Neural progenitor cell (in vitro differentiated cells): ENCODE measurements at places on chromosomes 12 and 14. TPM values are rescaled to one million over a fixed set of nuclear protein-coding genes. Genes with fewer than 3 reads are reported as not detected.
A peak's percentile ranks its signal among the peaks of the same experiment; 100 is the strongest.

LLPH gene
- total RNA-seq: 6.0 and 19.9 TPM in 2 replicates

- DNase-seq: no peak
Measured at GRCh38 chr12:131574395-131574771, 136.5 kb upstream of the SFSWAP start.

DNA sequence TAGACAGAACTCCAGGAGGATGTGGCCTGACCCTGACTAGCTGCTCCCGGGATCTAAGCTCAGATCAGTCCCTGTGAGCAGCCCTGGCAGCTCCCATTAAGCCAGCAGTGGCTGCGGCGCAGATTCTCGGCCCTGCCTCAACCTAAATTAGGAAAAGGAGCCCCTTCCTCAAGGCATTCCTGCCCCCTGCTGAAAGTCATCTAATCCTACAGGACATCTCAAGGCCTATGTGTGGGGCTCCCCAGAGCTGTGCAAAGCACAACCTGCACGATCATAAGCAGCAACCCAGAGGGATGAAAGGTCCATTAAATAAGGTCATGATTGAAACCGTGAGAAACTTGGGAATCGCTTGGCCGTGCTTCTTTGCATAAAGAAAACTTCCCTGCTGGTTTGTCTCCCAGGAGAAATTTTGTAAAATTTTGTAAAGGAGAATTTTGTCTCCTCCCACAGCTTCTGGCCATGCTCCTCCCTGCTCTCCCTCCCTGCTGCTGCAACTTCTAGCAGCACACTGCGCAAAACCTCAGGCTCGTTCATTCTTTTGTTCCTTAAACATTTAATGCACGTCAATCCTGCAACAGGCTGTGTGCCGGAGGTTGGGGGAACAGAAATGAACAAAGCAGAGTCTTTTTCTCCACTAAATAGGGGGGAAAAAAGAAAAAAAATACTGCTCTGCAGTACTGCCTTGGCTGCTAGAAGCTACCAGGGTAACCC, 96.6 kb upstream of the SLC35F4 start:
- DNase-seq: peak; percentile 94

SLCO1B3 gene
- total RNA-seq: not detected in 2 replicates

- DNase-seq: no peak
Measured at GRCh38 chr12:106025129-106025528, 113.6 kb downstream of the NUAK1 start.

CCDC175 gene
- 0.24 and 0.31 TPM in 2 replicates for total RNA-seq

DNA sequence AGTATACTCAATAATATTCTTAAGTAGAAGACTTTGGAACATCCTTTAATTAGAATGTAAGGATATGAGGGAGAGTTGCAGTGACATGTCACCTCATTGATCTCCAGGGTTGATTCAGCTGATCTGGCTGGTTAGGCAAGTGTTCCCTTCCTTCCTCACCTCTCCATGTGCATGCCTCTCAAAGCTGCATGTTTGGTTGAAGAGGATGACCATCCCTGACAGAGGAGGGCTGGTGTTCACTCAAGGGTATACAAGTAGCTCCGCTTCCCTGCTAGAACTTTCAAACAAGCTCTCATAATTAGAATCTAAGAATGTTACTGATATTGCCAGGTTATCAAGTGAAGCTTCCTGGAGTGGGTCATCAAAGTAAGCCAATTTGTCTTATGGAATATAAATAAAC, 341.1 kb upstream of the FLRT2 start:
- DNase-seq: no peak

RNASE13 gene
- total RNA-seq: 0.12 TPM in 1 of 2 replicates, not detected in the other

DNA sequence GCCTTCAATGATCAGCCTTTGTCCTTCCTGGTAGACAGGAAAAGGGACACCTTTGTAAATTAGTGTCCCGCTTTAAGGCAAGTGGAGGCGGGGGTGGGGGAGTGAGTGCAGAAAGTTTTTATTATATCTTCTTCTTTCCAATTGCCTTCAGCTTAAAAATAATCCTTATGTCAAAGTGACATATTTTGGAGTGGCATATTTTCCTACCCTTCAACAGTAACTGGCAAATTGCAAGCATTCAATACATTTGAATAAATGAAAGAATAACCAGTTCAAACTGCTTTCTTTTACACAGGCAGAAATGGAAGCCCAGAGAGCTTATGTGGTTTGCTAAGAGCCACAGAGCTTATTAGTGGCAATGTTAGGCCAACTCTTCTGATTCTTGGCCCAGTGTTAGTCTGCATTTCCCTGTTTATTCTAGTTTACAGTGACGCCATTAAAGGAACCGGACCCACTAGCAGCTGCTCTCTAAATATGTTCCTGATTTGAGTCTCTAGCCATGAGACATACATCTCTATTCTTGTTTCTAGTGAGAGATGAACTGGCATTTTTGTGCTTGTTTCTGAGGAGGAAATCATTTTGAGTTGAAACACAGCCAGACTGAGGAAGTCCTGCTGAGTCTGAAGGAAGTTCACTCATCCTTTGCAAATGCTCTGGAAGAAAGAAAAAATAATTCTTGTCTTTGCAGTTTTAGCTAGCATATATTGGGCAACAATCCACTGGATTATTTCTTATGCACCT, 468.7 kb downstream of the NOVA1 start:
- no peak for DNase-seq

DNA sequence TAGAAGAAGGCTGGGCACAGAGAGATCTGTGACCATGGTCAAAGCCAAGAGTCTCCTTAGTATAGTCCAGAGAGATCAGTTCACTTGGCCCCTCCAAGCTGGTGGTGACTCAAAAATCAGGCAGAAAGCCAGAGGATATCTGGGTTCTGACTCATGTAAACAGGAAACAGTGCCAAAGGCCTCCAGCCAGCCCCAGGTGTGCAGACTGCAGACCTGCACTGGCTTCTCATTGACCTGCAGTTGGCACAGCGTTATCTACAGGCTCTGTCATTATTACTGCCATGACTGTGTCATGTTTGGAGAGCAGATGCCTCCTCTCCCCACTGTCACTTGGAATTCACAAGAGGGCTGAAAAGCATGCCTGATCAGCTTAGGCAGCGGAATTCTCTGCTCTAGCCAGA, 295.7 kb upstream of the PRKD1 start:
- DNase-seq: no peak

DNA sequence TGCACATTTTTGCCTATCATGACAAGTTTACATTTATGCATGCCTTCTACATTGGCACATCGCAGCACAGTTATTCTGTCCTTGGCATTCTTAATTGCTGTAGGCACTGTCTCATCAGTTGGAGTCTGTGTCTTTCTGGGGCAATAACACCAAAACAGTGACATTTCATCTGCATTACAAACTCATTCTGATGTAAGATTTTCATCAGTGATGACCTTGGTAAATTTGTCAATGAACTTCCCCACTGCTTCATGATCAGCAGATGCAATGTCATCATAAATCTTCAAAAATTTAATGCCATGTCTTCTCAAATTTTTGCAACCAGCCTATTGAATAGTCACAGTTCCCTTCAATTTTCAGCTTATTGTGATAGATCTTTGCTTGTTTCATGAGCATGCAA, 85.5 kb downstream of the CAPZA3 start:
- DNase-seq: no peak

NEUROD4 gene
- total RNA-seq: 0.62 and 1.8 TPM in 2 replicates

C12orf50 gene
- not detected in 2 replicates for total RNA-seq

PRPF40B gene
- total RNA-seq: 18.1 and 30.5 TPM in 2 replicates

ANKRD33 gene
- 0.39 and 0.46 TPM in 2 replicates for total RNA-seq

GRCh38 chr12:58465418-58465817, 454.9 kb downstream of the LRIG3 start:
- no peak for DNase-seq

DNA sequence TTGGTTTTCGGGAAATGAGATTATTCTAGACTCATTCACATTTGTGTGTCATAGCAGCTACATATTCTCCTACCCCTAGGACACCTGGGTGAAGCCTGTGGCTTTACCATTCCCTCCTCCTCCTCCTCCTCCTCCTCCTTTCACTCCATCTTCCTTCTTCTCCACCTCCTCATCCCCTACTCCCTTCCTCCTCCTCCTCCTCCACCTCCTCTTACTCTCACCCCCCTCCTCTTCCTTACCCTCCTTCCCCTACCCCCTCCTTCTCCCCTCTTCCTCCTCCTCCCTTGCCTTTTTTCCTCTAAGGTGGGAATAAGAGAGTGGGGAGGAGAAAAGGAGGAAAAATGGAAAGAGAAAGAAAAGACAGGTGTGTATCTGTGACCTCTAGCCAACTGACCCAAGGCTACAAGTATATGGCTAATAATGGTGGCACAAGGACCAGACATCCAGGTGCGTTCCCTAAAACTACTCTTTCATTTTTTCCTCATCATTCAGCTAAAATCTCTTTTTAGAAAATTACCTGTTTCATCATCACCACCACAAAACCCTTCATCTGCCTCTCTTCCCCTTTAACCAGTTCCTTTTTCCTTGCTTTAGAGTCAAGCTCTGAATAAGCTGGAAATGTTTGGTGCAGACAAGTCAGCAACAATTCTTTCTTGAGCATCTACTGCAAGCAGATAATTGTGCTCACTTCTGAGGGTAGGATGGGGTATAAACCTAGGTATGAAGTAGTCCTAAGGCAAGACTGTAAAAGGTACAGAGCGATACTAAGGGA, 149.8 kb upstream of the FOXN3 start:
- no peak for DNase-seq

- no peak for DNase-seq
Measured at GRCh38 chr12:17206553-17206952, 600.6 kb upstream of the LMO3 start.

DNA sequence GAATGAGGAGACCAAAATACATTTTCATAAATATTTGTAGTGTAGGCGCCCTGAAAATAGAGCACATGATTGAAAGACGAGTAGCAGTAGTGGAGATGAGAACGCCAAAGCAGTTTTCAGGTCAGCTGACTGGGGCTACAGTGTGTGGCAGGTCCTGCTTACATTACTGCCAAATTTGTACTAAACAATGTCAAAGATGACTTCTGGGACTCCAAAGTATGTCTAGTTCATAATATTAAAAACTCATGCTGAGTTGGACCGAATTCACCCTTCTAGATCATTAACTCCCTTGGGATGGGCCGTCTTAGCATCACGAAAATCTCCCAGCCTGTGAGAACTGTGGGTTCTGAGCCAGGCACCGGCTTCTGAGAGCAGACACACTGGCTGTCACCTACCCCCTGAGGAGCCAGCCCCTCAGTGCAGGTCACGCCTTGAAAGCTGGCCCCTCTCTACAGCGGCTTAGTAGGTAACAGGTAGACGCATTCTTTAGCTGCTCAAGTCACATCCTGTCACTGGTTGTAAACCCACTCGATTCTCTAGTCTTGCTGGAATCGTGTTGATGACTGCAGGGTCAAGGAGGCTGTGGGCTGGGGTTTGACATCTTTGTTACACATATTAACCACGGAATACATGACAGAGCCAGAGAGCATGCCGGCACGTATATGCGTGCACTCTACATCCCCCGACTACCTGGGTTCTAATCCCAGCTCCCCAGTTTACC, 210.4 kb downstream of the ETV6 start:
- DNase-seq: no peak

SLC17A8 gene
- not detected in 2 replicates for total RNA-seq

TCL1B gene
- 0.12 TPM in 1 of 2 replicates, not detected in the other for total RNA-seq

MYO1H gene
- not detected in 2 replicates for total RNA-seq

- DNase-seq: peak; percentile 88
Measured at GRCh38 chr12:27142101-27142721, 59.8 kb upstream of the C12orf71 start.

- DNase-seq: no peak
Measured at GRCh38 chr12:21614506-21614905, 9.9 kb upstream of the GYS2 start.

KRT84 gene
- total RNA-seq: not detected in 2 replicates

CCDC60 gene
- total RNA-seq: 0.28 and 4.6 TPM in 2 replicates

- DNase-seq: no peak
Measured at GRCh38 chr12:47845081-47845480, 25.4 kb upstream of the HDAC7 start.

DNA sequence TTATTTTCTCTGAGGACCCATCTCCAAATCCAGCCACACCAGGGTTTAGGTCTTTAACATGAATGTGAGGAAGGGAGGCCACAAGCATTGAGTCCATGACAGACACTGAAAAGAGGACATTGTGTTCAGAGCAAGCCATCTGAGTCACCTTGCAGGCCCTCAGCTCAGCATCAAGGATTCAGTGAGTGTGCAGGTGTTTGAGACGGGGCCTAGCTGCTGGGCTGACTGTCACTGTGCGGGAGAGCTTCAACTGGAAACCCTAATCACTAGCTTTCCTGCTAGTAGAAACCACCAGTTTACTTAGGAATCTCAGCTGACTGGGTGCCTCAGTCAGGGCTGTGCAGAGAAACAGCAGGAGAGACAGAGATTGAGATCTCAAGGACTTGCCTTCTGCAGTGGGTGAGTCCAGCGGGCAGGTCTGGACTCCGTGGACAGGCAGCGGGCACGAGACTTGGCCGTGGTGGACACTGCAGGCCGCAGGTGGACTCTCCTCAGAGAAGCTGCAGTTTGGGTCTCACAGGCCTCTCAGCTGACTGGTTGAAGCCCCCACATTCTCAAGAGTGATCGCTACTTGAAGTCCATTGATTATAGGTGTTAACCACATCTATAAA, 86.1 kb upstream of the DYNC1H1 start:
- no peak for DNase-seq

NYNRIN gene
- 15.5 and 34.3 TPM in 2 replicates for total RNA-seq

DNA sequence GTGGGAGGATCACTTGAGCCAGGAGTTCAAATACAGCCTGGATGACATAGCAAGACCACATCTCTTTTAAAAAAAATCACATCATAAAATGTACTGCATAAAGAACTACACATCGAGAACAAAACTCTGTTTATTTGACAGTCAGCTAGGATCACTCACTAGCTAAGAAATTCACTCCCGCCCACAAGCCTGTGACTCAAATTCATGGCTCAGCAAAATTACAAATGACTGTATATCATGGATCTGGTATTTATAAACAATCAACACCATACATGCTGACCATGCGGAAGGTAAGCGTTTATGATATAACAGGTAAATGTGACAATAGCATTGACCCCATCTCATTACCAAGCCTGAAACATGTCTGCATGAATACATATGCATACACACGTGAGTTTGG, 206.5 kb downstream of the EFCAB11 start:
- no peak for DNase-seq

DNA sequence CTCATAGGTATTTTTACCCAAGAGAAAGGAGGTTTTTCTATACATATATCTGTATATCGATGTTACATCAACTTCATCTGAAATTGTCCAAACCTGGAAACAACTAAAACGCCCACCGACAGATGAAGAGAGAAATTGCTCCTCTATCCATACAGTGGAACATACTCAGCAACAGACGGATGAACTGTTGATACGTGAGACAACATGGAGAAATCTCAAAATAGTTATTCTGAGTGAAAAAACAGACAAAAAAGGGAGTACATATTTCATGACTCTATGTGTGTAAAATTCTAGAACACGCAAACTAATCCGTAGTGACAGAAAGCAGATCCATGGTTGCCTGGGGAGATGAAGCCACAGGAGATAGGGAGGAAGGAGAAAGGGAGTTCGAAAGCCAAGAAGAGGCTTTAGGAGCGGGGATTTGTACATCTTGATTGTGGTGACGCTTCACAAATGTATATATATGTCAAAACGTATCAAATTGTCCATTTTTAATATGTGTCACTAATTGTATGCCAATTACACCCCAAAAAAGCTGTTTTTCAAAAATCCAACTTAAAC, 37.6 kb upstream of the C14orf180 start:
- no peak for DNase-seq

GALNT9 gene
- total RNA-seq: 0.34 TPM in 1 of 2 replicates, not detected in the other
